NCI-H2081 (cell line): ENCODE measurements at places on chromosomes 5 and 9.

GRCh38 chr9:34381323-34381722 is 4.6 kb upstream of the MYORG start:
- no peak for DNase-seq

- DNase-seq, result peak; percentile 71
Measured at GRCh38 chr5:179763215-179763945, 30.4 kb upstream of the LTC4S start.

- no peak for DNase-seq
Measured at GRCh38 chr5:134554319-134555222, 29.1 kb downstream of the JADE2 start.

- no peak for DNase-seq
Measured at GRCh38 chr5:15737871-15738664, 238.1 kb downstream of the FBXL7 start.

GRCh38 chr9:33437205-33437604 is 10.2 kb downstream of the AQP3 start:
- no peak for DNase-seq

DNA sequence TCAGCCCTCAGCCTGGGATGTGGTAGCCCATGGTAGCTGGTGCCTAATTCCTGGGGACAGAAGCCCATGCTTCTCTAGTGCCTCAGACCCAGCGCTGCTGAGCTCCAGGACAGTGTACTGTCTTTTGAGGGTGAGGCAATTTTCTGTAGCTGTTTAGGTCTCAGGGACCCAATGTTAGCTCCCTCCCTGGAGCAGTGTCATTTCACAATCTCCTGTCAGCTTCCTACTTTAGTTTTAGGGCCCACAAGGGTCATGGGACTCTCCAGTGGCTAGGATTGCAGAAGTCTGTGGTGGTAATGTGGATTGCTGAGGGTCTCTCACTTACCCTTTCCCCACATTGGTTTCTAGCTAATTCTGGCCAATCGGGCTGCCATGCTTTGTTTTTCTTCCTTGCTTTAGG is 67.7 kb upstream of the CCL21 start:
- DNase-seq, result no peak

GRCh38 chr5:74638970-74639806 is 1.3 kb downstream of the ENC1 start:
- DNase-seq, result no peak

DNA sequence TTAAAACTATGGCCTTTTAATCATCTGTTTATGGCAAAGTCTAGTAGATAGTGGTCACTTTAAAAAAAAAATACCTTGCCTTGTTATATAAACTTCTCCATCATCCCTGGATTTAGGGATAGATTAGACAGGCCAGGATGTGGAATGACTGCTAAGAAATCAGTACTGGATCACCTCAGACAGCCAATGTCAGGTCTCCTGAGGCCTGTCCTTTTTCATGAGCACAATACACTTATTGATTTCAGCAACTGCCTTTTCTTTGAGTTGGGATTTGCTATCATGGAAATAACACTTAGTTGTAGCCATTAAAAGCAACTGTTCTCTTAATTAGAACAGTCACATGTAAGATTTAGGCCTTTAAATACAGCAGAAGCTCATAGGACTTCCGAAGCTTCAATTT is 77.9 kb downstream of the NLN start:
- no peak for DNase-seq

DNA sequence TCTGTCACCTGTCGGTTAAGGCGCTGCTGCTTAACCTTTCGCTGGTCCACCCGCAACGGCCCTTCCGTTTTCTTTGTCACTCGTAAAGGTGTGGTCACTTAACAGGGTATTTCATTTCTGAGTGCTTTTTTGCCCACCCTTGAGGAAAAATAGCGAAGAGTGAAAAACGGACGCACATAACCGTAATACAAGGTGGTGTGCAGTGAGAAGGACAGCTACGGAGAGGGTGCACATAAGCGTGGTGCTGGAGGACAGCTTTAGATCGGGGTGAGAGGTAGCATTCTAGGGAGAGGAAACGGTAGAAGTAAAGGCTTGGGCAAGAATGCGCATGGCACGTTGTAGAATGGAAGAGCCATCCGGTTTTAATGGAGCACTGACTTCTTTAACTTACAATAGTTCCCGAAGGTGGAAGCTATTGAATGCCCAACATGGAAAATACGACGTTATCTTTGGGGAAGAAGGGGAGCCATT is 761 bp downstream of the CCT5 start:
- no peak for DNase-seq

GRCh38 chr9:97979788-97980478 is 3.2 kb upstream of the ANP32B start:
- no peak for DNase-seq

GRCh38 chr5:64654561-64654938 is 35.8 kb upstream of the SHISAL2B start:
- no peak for DNase-seq

GRCh38 chr9:98229090-98229395 is 26.4 kb downstream of the TBC1D2 start:
- DNase-seq, result no peak

- peak; percentile 32 for DNase-seq
Measured at GRCh38 chr9:35696520-35697215, 6.9 kb upstream of the TPM2 start.

GRCh38 chr9:74303945-74304344 is 193.2 kb upstream of the RORB start:
- no peak for DNase-seq

- no peak for DNase-seq
Measured at GRCh38 chr5:16981700-16982099, 45.6 kb upstream of the MYO10 start.

DNA sequence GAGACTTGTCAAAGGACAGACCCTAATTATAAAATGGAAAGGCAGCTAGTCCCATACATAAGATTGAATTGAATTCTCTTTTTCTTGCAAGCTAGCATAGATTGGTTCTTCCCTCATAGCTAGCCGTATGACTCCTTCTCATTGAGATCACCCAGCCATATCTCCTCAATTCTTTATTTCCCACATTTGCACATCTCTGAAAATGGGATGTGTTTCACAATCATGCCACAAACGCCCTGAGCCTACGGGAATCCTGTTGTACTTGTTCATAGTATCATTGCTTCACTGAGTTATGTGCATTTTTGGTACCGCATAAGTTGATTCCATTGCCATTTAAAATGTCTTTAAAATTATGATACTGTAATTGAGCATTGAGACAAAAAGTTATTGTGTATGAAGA is 90.5 kb downstream of the PCSK1 start:
- DNase-seq, result no peak
